ENCODE measurements at places on chromosomes 12 and 14. TPM values are rescaled to one million over a fixed set of nuclear protein-coding genes. Genes with fewer than 3 reads are reported as not detected.

DNA sequence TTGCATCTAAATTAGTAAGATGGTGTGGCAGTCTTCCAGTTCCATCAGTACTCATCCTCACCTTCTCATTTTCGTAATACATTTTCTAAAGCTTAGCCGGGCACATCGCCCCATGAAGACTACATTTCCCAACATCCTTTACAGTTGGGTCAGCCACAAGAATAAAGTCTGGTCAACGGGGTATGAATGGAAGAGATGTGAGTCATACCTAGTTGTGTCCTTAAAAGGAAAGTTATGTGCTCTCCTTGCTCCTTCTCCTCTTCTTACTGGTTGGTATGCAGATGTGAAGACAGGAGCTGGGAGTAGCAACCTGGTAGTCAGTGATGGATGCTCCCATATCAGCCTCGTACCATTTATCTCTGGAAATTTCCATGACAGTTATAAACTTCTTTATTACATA lies 35.9 kb upstream of the EGLN3 start:
- peaks cover 2% of the 10 kb centered on the region for H3K4me1 ChIP-seq
- no peaks in the 10 kb centered on the region for H3K36me3 ChIP-seq
- H3K27me3 ChIP-seq: no peaks in the 10 kb centered on the region
- DNase-seq: no peak

DNA sequence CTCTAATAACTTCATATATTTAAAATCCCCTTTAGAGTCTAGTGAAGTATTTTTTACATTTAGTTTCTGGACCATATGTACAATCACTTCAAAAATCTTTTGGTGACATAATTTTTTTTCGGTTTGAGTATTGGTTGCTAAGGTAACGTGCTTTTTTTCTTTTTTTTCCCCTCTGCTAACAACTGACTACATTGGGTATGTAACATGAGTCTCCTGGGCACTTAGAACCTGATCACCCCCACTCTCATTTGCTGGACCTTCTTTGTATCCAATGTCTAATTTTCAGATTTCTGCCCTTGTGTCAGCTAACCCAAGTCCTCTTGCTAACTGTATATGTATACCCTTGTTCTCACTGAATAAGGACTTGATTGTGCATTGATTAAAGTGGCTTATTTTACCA lies 592.9 kb upstream of the FLRT2 start:
- no peak overlapping the region for H3K27ac ChIP-seq
- no peaks in the 10 kb centered on the region for H3K36me3 ChIP-seq
- H3K27me3 ChIP-seq: no peaks in the 10 kb centered on the region
- DNase-seq: no peak

GRCh38 chr14:101507836-101508150 lies 53.5 kb upstream of the DIO3 start:
- no peak overlapping the region for H3K27ac ChIP-seq
- H3K4me3 ChIP-seq: no peak overlapping the region
- peak; percentile 50 for DNase-seq
- H3K4me1 ChIP-seq: no peaks in the 10 kb centered on the region
- H3K27me3 ChIP-seq: no peaks in the 10 kb centered on the region
- H3K36me3 ChIP-seq: no peaks in the 10 kb centered on the region

DNA sequence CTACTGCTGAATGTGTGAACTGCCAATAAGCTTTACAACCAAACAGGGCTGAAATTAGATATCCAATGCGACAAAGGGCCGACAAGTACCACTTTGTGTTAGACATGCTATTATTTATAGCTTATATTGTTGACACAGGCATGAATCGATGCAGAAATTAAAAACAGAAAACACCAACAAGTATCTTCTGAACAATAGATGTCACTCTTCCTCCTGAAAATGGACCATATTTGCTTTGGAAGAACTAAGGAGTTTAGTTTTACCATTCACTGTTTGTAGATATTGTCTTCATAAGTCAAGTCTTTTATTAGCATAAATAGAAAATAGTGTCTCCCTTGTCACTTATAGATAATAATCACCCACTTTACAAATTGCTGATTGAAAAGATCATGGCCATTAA lies 86.5 kb downstream of the LRIG3 start:
- H3K27me3 ChIP-seq: no peaks in the 10 kb centered on the region
- no peaks in the 10 kb centered on the region for H3K36me3 ChIP-seq
- H3K4me1 ChIP-seq: no peaks in the 10 kb centered on the region
- H3K27ac ChIP-seq: no peak overlapping the region
- H3K4me3 ChIP-seq: no peak overlapping the region

- no peak overlapping the region for H3K27ac ChIP-seq
- no peak for DNase-seq
- no peak overlapping the region for H3K4me3 ChIP-seq
- H3K36me3 ChIP-seq: no peaks in the 10 kb centered on the region
- H3K27me3 ChIP-seq: no peaks in the 10 kb centered on the region
Measured at GRCh38 chr12:113310489-113310888, 24.4 kb downstream of the SLC8B1 start.

DNA sequence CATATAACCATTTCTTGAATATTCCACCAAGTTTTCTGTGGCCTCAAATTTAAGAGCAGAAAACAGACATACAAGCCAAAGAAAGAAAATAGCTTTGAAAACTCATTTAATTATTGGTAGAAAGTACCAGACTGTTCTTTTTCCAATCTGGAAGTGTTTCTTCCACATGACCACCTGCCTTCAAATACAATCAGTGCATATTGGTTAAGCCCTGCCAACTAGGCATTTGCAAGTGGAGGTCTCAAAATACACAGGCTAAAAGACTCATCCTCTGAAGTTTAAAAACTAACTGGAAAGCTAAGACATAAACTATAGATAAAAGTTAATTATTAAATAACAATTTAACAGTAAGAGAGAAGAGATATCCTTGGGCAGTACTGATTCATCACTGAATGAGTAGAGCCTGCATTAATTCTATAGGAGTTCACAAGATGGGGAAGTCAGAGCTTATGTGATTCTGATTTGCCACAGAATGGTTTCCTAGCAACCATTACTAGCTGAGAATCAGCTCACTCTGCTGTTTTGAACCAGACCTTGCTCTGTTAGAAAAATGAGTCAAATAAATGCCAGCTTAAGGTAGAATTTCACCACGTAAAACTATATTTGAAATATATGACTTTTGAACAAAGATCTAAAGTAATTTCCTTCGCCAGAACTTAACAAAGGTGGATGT lies 433.8 kb downstream of the FUT8 start:
- no peak overlapping the region for H3K4me3 ChIP-seq
- DNase-seq: no peak
- no peak overlapping the region for H3K27ac ChIP-seq
- H3K4me1 ChIP-seq: no peaks in the 10 kb centered on the region

DNA sequence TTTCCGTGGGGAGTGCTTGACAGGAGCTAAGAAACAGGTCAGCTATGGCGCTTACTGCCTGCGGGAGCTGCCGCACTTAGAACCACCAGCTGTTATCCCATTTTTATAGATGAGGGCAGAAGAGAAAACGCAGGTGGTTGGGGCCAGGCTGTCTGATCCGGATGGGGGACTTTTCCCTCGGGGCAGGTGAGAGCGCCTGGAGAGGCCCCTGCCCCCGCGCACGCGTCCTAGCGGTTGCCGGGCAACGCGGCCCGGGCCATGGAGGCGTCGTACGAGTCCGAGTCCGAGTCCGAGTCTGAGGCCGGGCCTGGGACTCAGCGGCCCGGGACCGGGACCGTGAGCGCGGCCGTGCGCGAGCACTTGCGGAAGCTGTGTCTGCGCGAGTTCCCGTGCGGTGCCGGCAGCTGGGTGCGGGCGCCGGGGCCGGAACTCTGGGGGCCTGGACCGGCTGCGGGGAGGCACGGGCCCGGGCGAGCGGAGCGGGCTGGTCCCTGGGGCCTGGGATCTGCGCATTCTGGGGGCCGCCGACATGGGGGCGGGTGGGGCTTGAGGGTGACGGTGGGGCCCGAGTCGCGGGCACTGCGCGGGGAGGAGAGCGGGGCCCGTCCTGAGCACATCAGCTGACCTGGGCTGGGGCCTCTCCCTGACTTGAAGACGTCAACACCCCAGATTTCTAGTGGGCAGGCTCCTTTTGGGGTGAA lies at the start of gene LRRC43:
Gene LRRC43, plus strand, starts transcription at position 237 of the 701 bp plus-strand sequence. Its CDS starts 22 bp downstream, at position 259.
- no peak within 1 kb of the TSS for H3K27ac ChIP-seq
- H3K4me1 ChIP-seq: no peaks in the 10 kb centered on the region
- no peaks in the 10 kb centered on the region for H3K27me3 ChIP-seq
- H3K4me3 ChIP-seq: peak within 1 kb of the TSS; percentile 30

- H3K27me3 ChIP-seq: no peaks in the 10 kb centered on the region
- peak; percentile 44 for DNase-seq
- H3K36me3 ChIP-seq: no peaks in the 10 kb centered on the region
- no peaks in the 10 kb centered on the region for H3K4me1 ChIP-seq
- H3K27ac ChIP-seq: no peak overlapping the region
Measured at GRCh38 chr12:98002887-98003493, 512.4 kb upstream of the TMPO start.

- DNase-seq: no peak
- no peaks in the 10 kb centered on the region for H3K27me3 ChIP-seq
- H3K27ac ChIP-seq: no peak overlapping the region
- no peak overlapping the region for H3K4me3 ChIP-seq
Measured at GRCh38 chr12:84313323-84313675, 599.3 kb downstream of the SLC6A15 start.

The EPYC gene
- not detected for total RNA-seq

The PRPH gene
- total RNA-seq: 5.4 TPM

The OR6C2 gene
- total RNA-seq: not detected

Data from aorta (tissue), 5 donors.